ENCODE measurements at places on chromosomes 3 and 15.

DNA sequence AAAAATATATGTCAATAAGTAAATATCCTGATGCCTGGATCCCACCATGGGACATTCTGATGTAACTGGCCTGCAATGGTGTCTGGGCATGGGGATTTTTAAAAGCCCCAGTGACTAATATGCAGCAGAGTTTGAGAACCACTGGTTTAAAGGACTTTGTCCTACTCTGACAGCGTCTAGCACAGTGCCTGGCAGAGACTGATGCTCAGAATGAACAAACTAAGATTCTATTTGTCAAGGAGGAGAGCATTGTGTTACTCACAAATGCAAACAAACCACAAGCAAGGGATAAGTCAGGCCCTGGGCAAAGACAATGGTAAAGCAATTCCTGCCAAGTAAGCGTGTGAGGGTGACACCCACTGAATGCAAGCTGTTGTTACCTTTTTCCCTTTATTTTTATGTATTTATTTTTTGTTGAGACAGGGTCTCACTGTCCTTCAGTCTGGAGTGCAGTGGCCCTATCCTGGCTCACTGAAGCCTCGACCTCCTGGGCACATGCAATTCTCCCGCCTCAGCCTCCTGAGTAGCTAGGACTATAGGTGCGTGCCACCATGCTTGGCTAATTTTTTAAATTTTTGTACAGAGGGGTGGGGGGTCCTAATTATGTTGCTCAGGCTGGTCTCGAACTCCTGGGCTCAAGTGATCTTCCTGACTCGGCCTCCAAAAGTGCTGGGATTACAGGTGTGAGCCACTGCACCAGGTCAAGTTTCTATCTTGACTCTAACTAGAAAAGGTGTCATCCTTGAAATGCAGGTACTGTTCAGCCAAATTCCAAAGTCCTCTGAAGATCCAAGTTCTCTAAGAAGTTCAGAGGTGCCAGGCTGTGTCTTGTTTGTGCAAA is 909 bp upstream of the GPD1L start:
- no peak for DNase-seq

DNA sequence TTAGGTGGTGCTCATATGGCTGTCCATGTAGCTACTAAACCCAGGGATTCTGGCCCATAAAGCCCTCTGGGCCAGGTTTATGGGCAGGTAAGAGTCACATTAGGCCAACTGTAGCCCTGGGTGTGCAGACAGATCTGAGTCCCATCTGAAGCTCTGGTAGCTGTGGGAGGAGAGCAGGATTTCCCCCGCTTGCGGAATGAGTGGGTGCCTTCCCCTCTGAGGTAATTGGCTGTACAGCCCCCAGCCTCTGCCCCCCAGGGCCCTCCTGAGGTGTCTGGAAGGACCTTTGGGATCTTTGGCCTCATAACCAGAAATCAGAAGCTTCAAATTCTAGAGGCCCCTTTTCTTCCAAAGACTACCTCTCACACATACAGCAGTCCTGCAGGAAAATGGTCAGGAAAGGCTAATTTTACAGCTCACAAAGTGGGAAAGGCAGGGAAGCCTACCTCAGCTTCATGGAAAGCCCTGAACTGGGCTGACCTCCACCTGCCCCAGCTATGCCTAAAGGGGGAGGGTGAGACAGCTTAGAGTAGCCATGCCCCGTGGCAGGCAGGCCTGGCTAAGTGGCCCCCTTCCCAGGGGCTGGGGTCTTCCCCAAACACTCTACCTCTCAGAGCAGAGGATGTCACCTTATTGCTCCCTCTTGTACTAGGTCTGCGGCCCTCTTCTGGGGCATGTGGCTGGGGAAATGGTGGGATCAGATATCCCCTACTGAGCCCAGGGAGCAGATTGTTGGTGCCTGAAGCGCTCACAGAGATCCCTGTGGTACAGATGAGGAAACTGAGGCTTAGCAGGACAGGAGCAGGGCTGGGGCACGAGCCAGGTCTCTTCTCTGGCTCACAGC is 16.8 kb downstream of the HEMK1 start:
- no peak for DNase-seq

DNA sequence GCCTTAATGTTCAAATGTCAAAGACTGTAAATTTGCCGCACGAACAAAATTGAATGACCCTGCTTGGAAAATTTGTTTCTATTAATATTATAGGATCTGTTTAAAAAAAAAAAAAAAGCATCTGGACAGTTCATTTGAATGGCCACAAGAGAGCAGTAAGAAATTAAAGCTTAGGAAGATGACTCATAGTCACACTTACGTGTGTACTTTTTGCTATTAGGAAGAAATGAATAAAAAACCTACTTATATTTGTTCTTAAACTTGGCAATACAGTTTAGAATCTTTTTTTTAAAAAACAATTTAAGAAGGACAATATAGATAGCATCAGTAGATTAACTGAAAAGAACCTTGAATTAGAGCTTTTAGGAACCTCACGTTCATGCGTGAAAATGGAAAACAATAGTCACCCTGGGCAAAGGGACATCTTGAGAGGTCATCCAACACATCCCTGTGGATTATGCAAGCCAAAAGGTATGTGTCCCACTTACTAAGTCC is 621.8 kb downstream of the MECOM start:
- DNase-seq: no peak

DNA sequence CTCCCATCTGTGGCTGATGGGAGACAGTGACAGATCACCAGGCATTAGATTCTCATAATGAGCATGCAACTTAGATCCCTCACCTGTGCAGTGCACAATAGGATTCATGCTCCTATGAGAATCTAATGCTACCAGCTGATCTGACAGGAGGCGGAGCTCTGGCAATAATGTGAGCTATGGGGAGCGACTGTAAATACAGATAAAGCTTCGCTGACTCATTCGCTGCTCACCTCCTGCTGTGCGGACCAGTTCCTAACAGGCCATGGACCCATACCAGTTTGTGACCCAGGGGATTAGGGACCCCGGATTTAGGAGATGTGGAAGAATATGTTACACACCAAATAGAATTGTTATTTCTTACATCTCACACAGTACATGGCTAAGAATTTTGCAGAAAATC is 6.7 kb downstream of the ARGFX start:
- DNase-seq: no peak

DNA sequence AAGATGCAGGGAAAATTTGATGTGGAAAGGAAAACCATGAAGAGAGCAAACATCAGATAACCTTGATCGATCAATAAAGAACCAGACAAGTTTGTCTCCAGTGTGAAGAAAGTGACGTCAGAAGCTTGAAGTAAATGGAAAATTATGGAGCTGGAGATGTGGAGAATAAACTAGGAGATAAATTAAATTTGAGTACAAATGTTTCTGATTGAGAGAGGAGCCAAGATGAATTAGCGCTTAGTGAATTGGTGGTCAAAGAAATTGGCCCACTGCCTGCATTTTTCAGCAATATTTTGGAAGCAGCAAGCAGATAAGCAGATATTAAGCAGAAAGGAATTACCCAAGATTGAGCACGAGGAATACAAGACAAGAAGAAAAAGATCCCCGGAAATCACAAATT is 567.3 kb upstream of the ZNF385D start:
- DNase-seq: no peak

DNA sequence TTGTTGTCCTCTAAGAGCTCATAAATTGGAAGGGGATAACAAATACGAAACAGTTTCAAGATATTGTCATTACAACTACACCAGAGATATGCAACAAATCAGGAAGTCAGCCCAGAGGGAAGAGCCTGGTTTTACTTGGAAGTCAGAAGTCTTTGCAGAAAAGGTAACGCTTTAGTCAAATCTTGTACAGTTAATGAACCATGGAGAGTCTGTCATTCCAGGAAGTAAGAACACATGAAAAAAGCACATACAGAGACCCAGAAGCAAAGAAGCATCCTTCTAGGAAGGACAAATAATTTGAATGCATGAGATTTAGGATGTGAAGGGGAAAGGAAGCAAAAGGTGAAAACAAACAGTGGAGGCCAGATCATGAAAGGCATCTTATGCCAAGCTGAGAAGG is 19.6 kb downstream of the DYNC1LI1 start:
- no peak for DNase-seq

DNA sequence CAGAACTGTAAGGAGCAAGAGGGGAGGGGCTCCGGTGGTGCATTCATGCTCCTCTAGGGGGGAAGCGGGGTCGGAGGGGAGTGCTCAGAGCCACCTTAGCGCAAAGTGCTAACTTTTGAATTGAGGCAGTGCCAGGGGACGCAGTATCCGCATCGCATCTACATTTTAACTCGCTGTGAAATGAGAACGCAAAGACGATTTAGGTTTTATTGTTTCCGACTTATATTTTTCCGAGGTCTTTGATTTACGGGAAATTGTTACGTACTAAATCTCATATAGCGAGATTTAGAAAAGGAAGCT is 212 bp downstream of the TCAIM start:
- no peak for DNase-seq

GRCh38 chr3:179972881-179973423 is 63.8 kb downstream of the PEX5L start:
- no peak for DNase-seq

GRCh38 chr15:41231422-41232226 is 556 bp downstream of the CHP1 start:
- DNase-seq: no peak

DNA sequence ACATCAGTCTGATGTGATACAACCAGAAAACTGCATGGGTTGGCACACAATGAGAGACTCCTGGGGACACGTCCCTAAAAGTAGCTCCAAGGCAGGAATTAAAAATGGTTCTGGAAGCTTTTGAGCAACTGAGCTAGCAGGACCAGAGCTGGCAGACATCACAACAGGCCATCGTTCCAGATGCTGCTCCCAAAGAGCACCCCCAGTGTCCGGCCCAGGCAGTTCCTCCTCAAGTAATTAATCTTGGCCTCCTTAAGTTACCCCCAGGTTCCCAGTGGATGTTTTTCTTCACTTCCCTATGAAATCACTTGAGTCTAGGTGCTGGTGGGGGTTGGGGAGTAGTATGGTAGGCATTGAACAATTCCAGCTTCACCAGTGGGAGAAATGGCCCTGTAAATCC is 711.6 kb downstream of the MECOM start:
- DNase-seq: no peak

GRCh38 chr3:121752261-121752660 is 2.7 kb upstream of the GOLGB1 start:
- no peak for DNase-seq

GRCh38 chr3:123076496-123077418 is 9.9 kb downstream of the PDIA5 start:
- DNase-seq: no peak

GRCh38 chr15:31328428-31328968 is 1.9 kb downstream of the KLF13 start:
- no peak for DNase-seq

- no peak for DNase-seq
These were observed 266.2 kb upstream of the LYSMD4 start for GRCh38 chr15:99999282-100000070.

- DNase-seq: no peak
These were observed 2.9 kb upstream of the PSTPIP1 start for GRCh38 chr15:76991741-76992645.

DNA sequence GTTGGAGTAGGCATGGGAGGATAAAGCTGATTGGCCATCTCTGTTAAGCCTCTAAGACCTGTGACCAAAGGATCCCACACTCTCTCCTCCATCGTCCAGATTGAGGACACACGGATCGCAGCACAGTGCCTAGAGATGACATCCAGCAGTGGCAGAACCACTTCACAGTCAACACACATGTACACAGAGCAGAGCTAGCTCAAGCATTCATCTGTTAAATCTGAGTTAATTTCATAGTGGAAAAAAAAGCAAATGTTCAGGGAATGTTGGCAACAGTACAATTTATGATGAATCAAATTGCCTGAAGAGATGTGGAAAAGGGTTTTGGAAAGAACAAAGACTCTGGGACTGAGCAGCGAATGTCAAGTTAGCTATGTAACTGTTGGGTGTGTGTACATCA is 108.1 kb upstream of the PLAAT1 start:
- DNase-seq: no peak

GRCh38 chr15:101490408-101490891 is 943 bp upstream of the PCSK6 start:
- no peak for DNase-seq

- DNase-seq: no peak
These were observed 376.9 kb upstream of the RASGRP1 start for GRCh38 chr15:38941399-38941953.

DNA sequence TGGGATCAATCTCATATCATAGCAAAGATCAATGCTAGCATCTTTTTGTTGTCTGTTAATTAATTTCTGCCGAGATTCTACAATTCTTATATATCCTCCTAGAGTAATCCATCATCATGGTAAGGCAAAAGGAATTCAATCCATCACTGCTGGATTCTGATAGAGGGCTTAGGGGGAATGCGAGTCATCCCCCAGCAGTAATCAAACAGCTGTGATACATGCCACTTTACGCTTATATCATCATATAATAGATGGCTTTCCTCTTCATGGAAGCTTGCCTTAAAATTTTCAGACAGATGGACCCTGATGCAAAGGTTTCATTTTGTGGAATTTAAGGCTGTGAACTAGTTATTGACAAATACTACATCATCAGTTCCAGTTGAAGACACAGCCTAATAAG is 645.9 kb downstream of the CADM2 start:
- no peak for DNase-seq
